A549 treated with Mapracorat at 1 μM for 4 hours (cell line): ENCODE measurements at places on chromosomes 5 and 9. TPM values are rescaled to one million over a fixed set of nuclear protein-coding genes. Genes with fewer than 3 reads are reported as not detected.

The ATP6V1G1 gene
- 106 to 155 TPM (median 114 TPM) in 5 replicates for total RNA-seq

The CCNH gene
- total RNA-seq: 37.6 to 54.5 TPM (median 39.0 TPM) in 5 replicates

The SLC34A1 gene
- total RNA-seq: not detected in 5 replicates

The PDE6A gene
- 0.20 to 0.43 TPM (median 0.25 TPM) in 5 replicates for total RNA-seq

The LURAP1L gene
- total RNA-seq: 20.8 to 29.7 TPM (median 27.5 TPM) in 5 replicates

The SHISAL2B gene
- not detected in 5 replicates for total RNA-seq

The PCDHGB6 gene
- 0.08 to 0.13 TPM (median 0.12 TPM) in 5 replicates for total RNA-seq

The GLRX gene
- total RNA-seq: 74.3 to 132 TPM (median 76.5 TPM) in 5 replicates

The SNCAIP gene
- 0.10 TPM in 1 of 5 replicates, not detected in the others for total RNA-seq

The ACOT12 gene
- total RNA-seq: 0.23 TPM in 1 of 5 replicates, not detected in the others

The IL3 gene
- total RNA-seq: not detected in 5 replicates

The FBLL1 gene
- total RNA-seq: 0.08 to 0.25 TPM (median 0.10 TPM) in 3 of 5 replicates, not detected in the others
